Erythroblast (primary cell): ENCODE measurements at places on chromosomes 2 and 18.
A peak's percentile ranks its signal among the peaks of the same experiment; 100 is the strongest.

DNA sequence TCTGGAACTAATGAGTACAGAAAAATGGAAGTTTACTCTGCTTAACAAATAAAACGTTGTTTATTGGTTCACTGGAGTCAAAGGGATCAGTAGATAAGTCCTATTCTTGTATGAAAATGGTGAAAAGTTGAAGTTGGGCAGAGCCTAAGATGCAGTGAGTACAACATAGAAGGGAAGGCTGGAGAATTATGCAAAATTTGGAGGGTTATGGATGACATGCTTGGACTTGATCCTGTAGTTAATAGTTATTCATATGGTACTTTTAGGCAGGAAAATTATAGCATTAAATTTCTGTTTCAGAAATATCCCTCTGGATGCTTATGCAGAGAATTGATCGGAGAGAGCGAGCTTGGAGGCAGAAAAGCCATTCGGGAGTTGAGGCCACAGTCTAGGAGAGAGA, 167.6 kb downstream of the KCNS3 start:
- no peak for DNase-seq

DNA sequence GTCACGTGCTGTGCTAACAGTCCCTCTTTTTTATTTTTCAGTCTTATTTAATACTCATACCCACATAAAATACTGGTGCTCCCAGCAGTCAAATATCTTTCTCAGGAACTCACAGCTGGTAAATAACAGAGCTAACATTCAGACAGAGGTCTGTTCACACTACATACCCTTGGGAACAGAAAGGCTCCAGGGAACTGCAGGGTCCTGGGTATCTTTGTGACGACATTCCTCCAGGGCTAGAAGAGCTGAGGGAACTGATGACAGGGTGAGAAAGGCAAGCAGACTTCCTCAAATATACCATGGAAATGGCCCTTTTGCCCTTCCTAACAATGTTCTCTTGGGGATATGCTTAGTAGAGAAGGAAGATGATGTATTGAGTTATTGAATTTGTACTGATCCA, 19.3 kb downstream of the PDE6D start:
- DNase-seq = no peak

GRCh38 chr2:237223201-237223861, 137.6 kb downstream of the COPS8 start:
- DNase-seq = no peak

- DNase-seq = no peak
Measured at GRCh38 chr2:100010606-100011005, 131.8 kb downstream of the AFF3 start.

DNA sequence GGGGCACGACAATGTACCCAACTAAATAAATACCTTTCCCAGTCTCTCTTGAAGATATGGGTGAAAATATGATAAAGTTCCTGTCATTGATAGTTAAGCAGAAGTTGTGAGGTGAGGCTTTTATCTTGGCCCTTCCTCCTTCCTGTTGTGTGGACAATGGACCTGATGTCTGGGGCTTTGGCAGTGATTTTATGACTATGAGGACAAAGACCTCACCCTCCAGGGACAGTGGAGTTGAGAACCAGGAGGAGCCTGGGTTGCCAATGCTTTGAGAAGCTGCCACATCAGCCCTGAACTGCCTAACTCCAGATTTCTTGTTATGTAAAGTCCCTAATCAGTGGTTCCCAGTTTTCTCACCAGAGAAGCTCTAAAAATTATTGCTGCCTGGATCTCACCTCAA, 20.8 kb upstream of the MGAT4A start:
- DNase-seq = no peak

- peak; percentile 14 for DNase-seq
Measured at GRCh38 chr2:121008975-121009374, 273.3 kb downstream of the GLI2 start.

GRCh38 chr2:31231571-31232302, 2.2 kb upstream of the EHD3 start:
- no peak for DNase-seq

- no peak for DNase-seq
Measured at GRCh38 chr2:120992791-120993555, 257.3 kb downstream of the GLI2 start.

DNA sequence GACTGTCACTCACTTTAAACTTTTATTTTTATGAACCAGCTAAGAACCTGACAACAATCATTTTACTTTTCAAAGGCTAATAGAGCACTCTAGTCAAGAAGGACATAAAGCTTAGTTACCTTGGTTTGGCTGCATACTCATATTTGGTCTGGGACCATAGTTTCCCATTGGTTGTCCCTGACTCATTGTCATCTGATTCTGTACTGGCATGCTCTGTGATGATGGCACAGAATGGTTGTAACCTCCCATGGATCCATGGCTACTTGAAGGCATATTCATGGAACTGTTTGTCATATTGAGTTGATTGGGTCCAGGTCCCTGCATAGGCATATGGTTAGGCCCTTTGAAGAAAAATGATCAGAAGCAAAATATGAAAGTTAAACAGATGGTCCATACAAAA, 37.9 kb downstream of the SS18 start:
- no peak for DNase-seq

GRCh38 chr2:213834331-213834730, 550.1 kb downstream of the SPAG16 start:
- no peak for DNase-seq

- no peak for DNase-seq
Measured at GRCh38 chr2:128602038-128602698, 283.5 kb upstream of the HS6ST1 start.

DNA sequence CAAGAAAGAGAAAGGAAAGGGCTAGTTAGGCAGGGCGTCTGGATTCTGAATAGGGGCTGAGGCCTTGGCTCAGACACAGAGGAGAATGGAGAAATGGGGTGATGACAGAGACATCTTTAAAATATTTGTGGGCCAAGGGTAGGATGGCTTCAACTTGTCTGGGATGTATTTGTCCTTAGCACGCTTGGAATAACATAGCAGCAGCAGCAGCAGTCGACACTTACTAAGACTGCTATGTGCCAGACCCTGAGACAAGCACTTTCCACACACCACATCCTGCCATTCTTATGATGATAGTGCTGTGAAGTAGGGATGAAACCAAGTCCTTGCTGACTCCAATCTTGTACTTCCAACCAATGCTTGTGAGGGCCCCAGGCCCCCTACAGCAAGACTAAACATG, 2.6 kb downstream of the IL1RL1 start:
- no peak for DNase-seq

GRCh38 chr2:69641471-69641870, 2.1 kb downstream of the AAK1 start:
- DNase-seq = no peak

DNA sequence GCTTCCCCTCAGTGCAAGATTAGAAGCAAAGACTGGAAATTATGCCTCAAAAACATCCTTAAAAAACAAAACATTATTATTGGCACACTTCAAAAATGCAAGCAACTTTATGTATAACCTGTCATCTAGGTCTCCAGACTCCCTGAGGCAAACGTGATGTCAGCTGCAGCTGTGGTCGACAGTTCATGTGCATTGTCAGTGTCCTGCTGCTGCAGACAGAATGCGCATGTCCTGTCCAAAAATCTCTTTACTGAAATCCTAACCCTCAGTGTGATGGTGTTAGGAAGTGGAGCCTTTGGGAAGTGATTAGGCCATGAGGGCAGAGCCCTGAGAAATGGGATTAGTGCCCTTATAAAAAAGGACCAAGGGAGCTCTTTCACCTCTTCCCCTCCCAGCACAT, 126.9 kb downstream of the CYRIA start:
- no peak for DNase-seq

DNA sequence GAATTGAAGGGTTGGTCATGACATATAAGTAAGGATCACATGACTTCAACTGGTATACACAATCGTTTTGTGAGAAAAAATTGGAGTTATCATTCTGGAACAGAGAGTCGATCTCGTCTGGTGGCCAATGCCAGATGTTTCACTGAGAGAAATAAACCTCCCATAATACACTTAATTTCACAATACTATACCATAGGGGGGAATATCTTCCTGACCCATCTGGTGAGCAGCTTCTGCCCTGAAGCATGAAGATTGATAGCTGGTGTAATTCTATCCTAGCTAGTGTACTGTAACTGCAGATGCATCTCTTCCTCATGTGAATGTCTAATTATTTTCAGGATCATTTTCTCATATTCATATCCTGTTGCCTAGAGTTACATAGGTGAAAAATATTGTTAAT, 15.7 kb upstream of the CDH7 start:
- peak; percentile 9 for DNase-seq

DNA sequence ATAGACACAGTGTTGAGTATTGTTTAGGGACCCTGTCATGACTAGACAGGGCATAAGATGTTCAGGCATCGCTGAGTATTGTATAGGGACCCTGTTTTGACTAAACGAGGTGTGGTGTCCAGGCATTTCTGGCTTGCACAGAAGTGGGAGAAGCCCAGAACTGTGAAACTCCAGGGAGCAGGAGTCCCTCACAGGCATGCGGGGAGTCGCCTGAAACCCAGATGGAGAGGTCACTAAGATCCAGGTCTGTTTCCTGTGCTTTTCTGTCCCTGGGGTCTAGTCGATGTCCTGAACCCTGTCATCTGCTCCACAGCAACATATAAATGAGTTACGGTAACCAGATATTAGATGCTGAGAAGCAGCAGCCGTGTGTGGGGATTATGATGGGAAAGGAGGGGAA, 469.0 kb upstream of the SALL3 start:
- no peak for DNase-seq

DNA sequence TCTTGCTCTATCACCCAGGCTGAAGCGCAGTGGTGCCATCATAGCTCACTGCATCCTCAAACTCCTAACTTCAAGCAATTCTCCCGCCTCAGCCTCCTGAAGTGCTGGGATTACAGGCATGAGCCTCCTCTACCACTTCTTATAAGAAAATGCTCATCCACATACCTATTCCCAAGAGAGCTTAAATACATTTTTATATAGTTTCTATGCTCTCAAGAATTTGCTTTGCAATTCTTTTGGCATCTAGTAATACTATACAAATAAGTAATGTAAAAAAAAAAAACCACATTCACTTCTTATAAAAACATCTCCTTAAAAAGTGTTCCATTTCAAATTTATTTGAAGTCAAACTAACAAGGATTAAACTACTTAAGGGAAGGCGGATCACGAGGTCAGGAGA, 197.3 kb downstream of the DNAH7 start:
- DNase-seq = no peak

- DNase-seq = no peak
Measured at GRCh38 chr2:77507657-77508056, 14.5 kb downstream of the LRRTM4 start.

DNA sequence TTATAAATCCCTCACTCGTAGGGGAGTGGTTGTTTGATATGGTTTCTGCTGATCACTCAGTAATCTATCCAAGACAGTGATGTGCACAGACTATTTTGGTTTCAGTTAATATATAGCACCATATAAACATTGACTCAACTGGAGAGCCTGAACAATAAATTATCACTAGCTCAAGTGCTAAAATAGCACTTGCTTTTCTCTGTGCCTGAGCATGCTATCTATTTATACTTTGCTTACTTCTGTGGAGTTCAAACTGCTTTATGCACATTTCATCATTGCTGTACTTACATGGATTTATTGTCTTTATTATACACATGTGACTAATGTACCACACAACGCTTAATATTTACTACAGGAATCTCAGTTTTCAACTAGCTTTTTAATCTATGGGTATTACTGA, 133.6 kb downstream of the BCL2 start:
- no peak for DNase-seq

- DNase-seq = peak; percentile 32
Measured at GRCh38 chr18:48409591-48410094, 460 bp upstream of the ZBTB7C start.

DNA sequence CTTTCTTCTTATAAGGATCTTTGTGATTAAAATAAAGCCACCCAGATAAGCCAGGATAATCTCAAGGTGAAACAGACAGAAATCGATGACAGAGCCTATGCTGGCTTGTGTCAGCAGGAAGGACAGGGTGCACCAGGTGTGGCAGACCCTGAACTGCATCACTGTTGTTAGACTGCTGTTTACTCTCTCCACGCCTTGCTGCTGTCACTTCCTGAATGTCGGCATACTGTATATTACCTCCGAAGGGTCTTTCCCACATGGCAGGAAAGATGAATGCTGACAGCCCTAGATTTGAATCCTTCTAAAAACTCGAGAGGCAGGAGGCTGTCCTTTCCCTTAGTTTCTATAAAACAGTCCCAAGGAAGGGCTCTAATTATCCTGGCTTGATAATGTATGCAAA, 18.9 kb upstream of the TMEM163 start:
- DNase-seq = no peak

GRCh38 chr2:1375794-1376193, 37.5 kb upstream of the TPO start:
- DNase-seq = no peak

DNA sequence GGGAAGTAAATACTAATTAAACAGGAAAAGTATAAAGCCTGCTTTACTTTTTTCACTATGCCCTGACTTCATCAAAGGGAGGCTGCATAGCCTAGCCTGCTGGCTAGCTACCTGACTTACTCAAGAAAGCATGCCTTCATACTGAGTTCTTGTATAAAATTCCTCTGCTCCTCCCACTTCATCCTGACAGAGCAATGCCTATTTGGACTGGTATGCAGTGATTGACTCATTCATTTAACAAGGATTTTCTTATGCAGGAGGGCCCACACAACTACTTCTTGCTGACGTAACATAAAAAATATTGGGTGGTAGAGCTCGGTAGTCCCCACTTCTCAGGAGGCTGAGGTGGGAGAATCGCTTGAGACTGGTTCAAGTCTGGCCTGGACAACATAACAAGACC, 70.5 kb downstream of the PRPF40A start:
- no peak for DNase-seq

DNA sequence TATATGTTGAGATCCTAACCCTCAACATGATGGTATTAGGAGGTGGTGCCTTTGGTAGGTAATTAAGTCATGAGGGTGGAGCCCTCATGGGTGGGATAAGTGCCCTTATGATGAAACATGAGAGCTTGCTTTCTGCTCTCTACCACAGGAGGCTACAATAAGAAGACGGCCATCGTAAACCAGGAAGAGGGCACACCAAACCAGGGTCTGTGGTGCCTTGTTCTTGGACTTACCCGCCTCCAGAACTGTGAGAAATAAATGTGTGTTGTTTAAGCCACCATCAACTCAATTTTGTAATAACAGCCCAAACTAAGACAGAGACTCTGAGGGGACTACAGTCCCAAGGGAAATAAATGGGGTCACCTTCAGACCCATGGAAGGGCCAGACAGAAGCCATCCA, 52.3 kb downstream of the IRS1 start:
- DNase-seq = no peak

DNA sequence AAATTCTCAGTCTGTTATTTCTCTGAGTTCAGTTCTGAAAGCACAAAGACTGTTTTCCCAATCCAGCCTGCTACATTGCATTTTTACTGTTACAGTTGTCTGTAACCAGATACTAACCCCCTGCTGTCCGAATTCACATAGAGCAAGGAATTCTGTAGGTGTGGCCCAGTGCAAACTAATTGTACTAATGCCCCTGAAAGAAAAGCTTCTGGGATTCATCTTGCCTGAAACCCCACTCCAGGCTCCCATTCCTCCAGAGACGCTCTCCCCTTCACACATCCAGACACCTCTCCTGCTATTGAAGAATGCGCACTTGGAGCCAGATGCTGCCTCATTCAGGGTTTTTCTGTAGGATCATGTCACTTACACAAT, 127.0 kb downstream of the TTC32 start:
- DNase-seq = no peak

GRCh38 chr2:229474125-229474524, 203.0 kb upstream of the PID1 start:
- DNase-seq = no peak
